Neuronal stem cell (in vitro differentiated cells): ENCODE measurements at places on chromosomes 16 and 17.
A peak's percentile ranks its signal among the peaks of the same experiment; 100 is the strongest.

DNA sequence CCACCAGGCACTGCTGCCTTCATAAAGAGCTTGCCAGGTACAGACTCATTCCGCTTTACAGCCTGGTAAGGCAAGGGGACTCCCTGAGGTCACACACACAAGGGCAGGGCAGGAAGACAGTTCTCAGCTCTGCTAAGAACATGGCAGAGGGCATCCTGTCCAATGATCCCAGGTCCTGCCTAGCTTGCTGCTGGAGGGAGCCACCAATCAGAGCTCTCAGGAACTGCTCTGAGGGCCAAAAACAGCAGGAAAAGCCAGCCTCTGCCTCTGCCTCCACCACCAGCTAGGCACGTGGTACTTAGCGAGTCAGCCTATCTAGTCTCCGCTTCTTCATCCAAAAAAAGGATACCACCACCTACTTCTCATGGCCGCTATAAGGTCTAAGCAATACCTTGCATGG is 66.1 kb downstream of the GTF3C1 start:
- DNase-seq = no peak

DNA sequence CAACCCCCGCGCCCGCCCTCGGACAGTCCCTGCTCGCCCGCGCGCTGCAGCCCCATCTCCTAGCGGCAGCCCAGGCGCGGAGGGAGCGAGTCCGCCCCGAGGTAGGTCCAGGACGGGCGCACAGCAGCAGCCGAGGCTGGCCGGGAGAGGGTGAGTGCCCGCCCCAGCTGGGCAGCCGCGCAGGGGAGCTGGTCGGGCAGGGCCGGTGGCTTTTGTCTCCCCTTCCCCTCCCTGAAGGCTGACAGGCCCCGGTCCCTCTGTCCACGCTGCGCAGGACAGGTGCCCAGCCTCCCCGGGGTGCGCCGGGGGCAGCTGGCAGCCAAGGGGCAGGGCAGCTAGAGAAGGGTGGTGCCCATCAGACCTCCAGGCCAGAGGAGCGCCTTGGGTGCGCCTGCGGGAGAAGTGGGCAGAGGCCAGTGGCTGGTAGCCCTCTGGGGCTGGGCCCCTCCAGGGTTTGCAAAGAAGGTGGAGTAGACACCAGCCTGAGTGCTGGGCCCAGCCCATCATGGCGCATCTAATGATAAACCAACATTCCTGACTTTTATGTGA is 278 bp downstream of the ITGB4 start:
- DNase-seq = no peak

DNA sequence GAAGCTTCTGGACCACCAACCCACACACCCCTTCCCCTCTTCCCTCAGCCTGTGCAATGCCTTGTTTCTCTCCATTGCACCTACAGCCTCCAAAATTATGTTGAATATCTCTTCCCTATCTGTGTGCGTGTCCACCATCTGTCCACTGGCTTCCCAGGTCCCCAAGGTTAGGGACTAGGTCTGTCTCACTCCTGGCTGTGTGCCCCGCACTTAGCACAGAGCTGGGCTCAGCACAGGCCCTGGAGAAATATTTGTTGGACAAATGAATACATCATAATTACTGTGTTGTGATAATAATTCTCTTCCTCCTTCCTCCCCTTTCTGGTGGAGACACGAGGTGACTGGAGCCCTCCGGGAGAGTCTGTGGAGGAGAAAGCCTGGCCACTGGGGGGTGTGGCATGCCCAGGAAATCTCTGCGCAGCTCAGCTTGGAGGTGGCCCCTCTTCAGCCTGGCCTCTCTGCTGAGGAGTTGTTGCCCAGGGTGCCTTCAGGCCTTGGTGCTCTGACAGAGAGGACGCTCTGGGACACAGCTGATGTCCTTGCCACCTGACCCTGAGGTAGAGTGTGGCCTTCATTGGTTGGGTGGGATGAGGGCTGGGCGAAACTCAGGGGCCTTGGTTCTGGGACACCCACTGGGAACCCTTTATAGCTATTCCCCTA is 3.3 kb upstream of the BRD7 start:
- DNase-seq = no peak

DNA sequence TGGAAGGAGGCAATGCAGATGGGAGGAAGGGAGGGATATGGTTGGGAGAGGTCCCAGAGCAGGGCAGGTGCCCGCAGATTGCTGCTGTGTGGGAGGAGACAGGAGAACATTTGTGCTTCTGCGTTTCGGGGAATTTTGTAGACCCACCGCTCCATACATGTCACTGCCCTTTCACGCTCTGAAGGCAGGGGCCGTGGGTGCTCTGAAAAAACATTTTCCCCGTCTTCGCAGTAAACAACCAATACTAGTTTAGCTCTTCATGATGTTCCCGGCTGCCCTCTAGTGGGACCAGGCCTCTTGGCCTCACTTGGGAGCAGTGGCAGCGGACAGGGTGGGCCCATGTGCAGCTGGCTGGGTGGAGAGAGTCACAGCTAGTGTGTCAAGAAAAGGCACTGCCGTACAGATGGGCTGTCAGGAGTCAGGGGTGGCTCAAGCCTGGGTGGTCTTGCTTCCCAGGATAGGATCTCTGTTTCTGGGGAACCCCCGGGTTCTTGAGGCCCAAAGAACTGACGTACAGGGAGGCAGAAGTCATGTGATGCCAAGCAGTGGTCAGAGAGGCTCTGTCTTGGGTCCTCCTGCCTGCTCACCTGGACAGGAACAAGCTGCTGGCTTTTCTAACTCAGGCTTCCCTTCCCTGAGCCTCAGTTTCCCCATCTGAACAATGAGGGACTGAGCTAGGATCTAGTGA is 46.5 kb upstream of the CPNE2 start:
- DNase-seq = peak; percentile 39

DNA sequence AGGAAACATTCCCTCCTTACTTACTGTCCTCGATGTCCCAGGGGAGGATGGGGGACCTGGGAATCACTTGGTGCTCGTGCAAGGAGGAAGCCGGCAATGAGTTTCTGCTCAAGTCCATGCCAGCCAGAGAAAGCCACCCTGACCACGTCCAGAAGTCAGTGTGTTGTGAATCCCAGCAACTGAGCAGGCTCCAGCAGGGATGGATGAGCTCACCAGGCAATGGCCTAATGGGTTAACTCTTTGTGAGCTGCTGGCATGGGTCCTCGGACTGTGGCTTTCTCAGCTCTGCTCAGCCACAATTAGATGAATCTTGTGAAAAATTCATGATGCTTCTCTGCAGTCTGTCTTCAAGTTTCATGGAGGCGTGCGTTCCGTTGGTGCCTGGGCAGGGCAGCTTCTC is at the start of gene PIRT:
Gene PIRT, minus strand, starts transcription at position 167 of the 400 bp plus-strand sequence. CDS start 12,442 bp downstream, outside the sequence.
- no peak for DNase-seq

GRCh38 chr17:57852955-57853328 is 3.1 kb upstream of the MRPS23 start:
- DNase-seq = no peak

GRCh38 chr17:29968271-29968670 is 26.8 kb downstream of the EFCAB5 start:
- DNase-seq = no peak

GRCh38 chr16:9437115-9437514 is 345.7 kb downstream of the HAPSTR1 start:
- no peak for DNase-seq

GRCh38 chr16:57999366-57999970 is 1.0 kb downstream of the ZNF319 start:
- no peak for DNase-seq

GRCh38 chr17:29179232-29180033 is 765 bp downstream of the MYO18A start:
- peak; percentile 67 for DNase-seq

- no peak for DNase-seq
These were observed 943 bp downstream of the CNTROB start for GRCh38 chr17:7932949-7933348.

GRCh38 chr17:50364715-50365114 is 8.3 kb downstream of the MRPL27 start:
- no peak for DNase-seq
